Activated CD4-positive, alpha-beta T cell treated with anti-CD3 and anti-CD28 coated beads, Interleukin-2, amount 50 U/mL, for 24 hours (primary cell): ENCODE measurements at places on chromosomes 16 and 17.

DNA sequence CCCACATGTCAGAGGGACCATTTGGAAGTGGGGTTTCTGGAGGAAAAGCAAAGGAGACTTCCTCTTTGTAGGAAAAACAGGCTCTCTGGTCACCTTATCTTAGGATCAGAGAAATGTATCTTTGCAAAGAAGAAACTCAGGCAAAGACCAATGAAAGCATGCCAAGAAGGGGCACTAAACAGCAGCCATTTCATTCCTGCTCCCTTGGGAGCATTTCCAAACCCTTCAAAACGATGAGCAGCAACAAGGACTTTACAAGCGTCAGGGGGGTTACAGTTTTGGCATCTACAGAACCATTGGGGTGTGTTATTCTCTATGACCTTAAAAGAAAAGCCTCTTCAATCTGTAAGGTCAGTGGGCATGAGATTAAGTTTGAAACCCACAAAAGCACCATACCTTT is 122.8 kb downstream of the SMG6 start:
- DNase-seq = no peak

GRCh38 chr17:7992516-7992915 is 9.9 kb upstream of the GUCY2D start:
- DNase-seq = no peak

DNA sequence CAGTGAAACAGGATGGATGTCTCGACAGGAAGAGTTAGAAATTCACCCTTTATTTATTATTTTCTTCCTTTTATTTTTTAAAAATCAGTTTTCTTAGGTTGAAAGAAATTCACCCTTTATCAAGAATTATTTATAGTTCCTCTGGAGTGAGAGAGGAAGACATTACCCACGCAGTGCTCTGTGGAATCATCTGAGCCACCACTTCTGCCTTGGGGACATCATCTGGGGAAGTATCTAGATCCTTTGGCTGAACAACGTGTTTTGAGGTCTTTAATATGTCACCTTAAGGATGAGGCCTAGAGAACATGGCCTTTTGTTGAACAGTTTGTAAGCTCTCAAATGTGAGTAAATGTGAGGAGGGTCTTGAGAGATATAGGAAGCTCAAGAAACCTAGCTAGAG is 183.3 kb downstream of the UTP18 start:
- no peak for DNase-seq

DNA sequence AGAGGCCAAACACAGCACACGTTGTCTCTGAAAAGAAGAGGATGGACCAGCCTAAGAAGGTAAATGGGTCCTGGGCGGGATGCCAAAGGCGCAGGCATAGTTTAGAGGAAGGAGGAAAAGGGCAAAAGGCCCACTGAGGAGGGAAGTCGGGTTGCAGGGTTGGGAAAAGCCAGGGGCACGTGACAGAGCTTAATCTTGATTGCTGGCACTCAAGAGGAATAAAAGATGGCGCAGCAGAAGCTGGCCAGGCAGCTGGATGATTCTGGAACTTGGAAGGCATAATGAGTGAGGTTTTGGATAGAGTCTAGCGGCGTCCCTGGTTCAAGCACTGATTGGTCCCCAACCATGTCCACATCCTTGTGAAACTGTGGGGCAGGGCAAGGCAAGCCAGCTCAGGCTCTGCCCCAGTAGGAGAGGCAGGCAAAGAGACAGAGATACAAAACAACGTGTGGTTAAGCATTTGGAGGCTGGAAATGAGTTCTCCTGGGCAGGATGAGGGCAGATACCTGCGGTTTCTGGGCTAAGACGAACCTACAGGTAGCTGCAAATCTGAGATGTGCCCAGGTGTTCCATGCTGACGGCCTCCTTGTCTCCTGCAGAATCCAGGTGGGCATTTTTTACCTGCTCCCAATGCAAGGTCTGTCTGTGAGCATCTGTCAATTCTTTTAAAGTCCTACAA is 52.7 kb upstream of the CIBAR2 start:
- no peak for DNase-seq

DNA sequence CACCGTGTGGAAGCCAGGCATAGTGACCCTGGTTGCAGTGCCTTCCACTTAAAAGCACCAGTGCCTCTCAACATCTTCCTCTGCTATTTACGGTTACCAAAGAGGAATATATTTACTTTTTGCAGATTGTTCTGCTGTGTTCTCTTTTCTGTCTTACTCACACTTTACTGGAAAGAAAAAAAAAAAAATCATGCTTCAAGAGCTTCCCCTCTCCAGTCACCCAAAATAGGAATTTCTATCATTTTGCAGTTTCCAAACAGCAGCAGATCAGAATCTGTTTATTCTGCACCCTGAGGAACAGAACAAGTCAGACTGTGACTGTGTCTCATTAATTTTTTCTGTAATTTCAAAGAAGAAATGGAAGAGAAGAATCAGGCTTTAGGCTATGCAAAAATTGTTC is 96.1 kb downstream of the KCNJ2 start:
- no peak for DNase-seq

DNA sequence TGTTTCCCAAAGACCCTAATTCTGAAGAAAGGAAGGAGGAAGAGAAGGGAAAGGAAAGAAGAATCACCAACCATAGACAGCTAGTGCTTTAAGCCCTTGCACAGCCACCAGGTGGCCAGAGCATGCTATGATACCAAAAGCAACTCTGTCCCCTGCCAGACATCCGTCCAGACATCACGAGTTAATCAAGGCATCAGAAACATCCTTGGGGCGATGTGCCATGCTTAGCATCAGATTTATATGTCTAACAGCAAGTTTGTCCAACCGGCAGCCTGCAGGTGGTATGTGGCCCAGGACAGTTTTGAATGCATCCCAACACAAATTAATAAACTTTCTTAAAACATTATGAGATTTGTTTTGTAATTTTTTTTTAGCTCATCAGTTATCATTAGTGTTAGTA is 2.9 kb upstream of the CRYBA1 start:
- DNase-seq = no peak
